ENCODE measurements at places on chromosomes 2 and 18.

- DNase-seq: no peak
These were observed 36.0 kb downstream of the RBMS1 start for GRCh38 chr2:160457588-160457987.

GRCh38 chr18:23671564-23671963 is 8.9 kb upstream of the ANKRD29 start:
- DNase-seq: no peak

DNA sequence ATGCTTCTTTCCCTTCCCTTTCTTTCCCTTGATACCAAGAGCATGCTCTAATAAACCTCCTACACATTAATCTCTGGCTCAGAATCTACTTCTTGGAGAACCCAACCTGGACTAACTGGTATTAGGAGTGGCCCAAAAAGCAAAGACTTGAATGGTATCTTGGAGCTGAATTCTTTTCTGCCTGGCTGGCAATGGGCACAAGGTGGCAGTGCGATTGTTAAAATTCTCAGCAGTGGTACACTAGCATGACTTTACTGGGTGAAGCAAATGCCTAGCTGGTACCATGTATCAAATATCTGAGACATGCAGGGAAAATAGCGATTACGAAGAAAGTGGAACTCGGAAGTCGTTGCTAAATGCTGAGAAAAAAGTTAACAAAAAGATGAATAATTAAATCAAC is 376.1 kb downstream of the XIRP2 start:
- DNase-seq: no peak

GRCh38 chr2:844715-845114 is 105.9 kb upstream of the SNTG2 start:
- peak; percentile 15 for DNase-seq

GRCh38 chr2:134917888-134918525 is 615 bp upstream of the CCNT2 start:
- DNase-seq: peak; percentile 98

- DNase-seq: no peak
These were observed 84.3 kb upstream of the MAP4K4 start for GRCh38 chr2:101613056-101613704.

GRCh38 chr2:133801946-133802345 is 233.7 kb upstream of the NCKAP5 start:
- no peak for DNase-seq

DNA sequence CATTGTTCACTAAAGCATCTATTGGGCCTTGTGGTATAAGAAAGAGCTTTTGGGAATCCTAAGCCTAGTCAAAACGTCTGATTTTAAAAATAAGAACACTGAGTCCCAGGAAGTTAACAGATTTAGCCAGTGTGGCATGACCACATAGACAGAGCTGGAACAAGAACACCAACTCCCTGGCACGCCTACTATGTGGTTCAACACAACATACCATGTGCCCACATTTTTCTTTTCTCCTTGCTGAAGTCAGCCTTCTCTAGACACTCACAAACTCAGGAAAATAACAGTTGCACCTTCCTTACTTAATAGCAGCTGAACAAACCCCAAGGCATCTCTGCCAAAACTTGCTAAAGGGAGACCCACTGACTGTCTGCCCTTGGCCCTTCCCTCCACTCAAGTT is 124.8 kb downstream of the C1D start:
- no peak for DNase-seq

DNA sequence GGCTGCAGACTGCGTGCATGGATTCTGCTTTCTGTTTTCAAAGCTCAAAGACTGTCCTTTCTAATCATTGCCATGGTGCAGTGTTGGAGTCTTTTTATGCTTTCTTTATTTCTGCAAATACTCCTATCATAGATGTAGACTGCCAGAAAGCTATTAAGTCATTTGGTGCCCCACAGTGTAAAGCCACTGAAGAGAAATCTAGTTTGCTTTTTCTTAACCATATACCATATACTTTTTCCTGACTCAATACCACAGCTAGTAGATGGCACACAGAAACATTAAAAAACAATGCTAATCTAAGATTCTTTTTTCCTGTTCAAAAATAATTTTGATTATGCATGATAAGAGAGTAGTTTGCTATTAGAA is 109.9 kb upstream of the RAB27B start:
- no peak for DNase-seq

DNA sequence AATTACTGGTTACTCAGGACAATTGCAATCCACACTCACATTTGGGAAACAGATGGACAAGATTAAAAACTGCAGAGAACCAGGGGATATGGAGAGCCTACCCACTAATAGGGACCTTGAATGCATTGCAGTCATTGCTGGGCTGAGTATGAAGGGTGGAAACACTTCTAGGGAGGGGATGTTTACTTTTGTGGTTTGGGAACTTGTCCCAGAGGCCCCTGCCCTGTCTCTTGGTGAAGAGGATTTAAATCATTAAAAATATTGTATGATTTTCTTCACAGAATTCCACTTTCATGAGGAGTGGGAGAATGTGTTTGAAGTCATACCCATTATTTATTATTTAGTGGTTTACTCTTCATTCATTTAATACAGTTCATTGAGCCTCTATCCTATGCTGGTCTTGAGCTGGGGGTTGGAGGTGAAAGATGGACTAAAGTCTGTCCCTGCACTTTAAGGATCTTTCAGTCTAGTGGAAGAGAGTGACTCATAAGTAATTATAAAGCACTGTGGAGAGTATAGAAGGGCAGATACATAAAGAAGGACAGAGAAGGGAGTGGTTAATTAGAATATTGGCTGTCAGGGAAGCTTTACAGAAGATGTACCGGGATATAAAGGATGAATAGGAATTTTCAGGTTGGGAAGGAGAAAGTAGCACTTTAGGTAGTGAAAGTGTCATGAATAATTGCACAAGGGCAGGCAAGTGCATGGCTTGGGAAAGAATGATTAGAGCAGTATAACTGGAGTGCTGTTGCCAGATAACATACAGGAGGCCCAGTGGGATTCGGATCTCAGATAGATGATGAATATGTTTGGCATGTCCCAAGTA is 313.4 kb downstream of the LPIN1 start:
- no peak for DNase-seq

DNA sequence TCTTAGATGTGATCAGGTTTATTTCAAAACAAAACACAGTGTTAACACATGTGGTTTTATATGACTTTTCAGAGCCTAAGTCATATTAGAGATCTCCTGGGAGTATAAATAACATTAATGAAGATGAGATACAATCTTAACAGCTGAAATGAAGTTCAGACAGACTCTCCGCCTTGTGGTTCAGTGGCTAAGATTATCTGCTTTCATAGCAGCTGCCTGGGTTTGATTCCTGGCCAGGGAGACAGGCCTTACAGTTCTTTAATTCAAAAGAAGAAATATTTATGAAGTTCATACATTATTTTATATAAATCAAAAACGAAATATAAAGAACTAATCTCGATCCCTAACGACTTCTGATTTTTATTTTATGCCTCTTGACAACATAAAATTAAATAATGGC is 35.2 kb upstream of the TTC32 start:
- DNase-seq: no peak

DNA sequence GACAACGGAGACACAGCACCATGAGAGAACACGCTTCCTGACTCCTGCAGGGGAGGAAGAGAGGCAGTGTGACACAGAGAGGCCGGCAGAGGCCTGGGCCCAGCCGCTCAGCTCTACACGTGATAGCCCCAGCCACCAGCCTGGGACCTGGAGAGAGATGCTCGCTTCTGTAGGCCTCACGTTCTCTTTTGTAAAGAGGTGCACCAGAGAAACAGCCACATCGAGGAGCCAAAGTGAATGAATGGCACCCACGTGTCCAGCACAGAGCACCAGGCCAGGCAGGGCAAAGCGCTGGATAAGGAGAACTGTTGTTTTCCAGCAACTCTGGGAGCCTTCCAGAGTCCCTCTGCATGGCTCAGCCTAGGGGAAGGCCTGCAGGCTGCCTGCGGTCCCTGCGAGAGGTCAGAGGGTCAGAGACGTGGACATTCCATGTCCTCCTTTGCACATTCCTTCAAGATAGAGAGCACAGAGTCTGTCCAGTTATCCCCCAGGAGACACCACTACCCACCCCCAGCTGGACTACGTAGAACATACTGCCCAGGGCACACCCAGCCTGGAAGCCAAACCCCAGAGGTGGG is 14.2 kb downstream of the LIMS2 start:
- no peak for DNase-seq

- DNase-seq: no peak
These were observed 67.3 kb downstream of the ASB1 start for GRCh38 chr2:238493880-238494572.

GRCh38 chr2:178819147-178819875 is 12.1 kb upstream of the TTN start:
- DNase-seq: no peak

DNA sequence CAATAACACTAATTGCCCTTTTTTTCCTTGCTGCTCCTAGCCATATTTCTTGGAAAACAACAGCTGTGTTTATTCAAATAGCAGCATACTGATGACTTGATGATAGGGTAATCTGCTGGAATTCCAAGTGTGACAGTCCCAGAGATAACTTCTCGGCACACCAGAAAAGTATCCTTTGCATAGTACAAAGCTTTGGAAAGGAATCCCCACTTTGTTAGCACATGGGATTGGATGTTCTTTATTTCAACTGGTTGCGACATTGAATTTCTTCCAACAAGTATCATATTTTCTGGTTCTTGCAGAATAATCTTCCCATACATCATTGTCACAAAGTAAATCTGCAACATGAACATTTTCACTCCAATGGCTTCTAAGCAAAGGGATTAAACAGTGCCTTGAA is 445.8 kb upstream of the ACVR2A start:
- DNase-seq: no peak

- DNase-seq: peak; percentile 37
These were observed 943 bp downstream of the INPP5D start for GRCh38 chr2:233060980-233061590.

- no peak for DNase-seq
These were observed 36.2 kb upstream of the SNORC start for GRCh38 chr2:232833830-232834229.

DNA sequence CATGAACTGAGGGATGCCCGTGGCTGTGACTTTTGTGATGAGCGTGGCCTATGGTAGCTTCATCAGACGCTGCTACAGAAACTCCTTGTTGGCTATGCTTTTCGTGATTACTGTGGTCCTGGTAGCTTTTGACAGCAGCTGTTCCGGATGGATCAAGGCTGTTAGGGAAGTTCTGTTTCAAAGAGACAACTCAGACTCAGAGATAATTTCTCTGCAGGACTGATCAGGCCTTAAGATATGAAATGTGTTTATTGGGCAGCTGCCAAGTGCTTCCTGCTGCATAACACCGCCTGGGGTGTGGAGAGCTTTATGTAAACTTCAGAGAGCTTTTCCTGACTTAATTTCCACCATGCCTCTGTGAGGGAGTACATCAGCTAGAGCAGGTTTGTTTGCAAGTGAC is 243.8 kb downstream of the TSN start:
- DNase-seq: no peak

GRCh38 chr2:76599732-76600368 is 889.1 kb upstream of the GCFC2 start:
- peak; percentile 75 for DNase-seq

Measured in AML-193 (cell line).